ENCODE measurements at places on chromosomes 12 and 14. TPM values are rescaled to one million over a fixed set of nuclear protein-coding genes. Genes with fewer than 3 reads are reported as not detected.

MSI1 gene
- 1.2 TPM for total RNA-seq

FSCB gene
- total RNA-seq: 0.04 TPM

TPPP2 gene
- total RNA-seq: 0.44 TPM

PIANP gene
- 0.49 TPM for total RNA-seq

RHOJ gene
- 7.1 TPM for total RNA-seq

PIK3C2G gene
- total RNA-seq: 0.18 TPM

TEDC1 gene
- total RNA-seq: 7.0 TPM

PLEKHG3 gene
- total RNA-seq: 24.7 TPM

FZD10 gene
- 11.0 TPM for total RNA-seq

CACNA1C gene
- 3.6 TPM for total RNA-seq

APPL2 gene
- 26.6 TPM for total RNA-seq

BHLHE41 gene
- 1.6 TPM for total RNA-seq

DAO gene
- 0.09 TPM for total RNA-seq

EXOC3L4 gene
- total RNA-seq: 0.75 TPM

SLC16A7 gene
- total RNA-seq: 9.7 TPM

CCDC196 gene
- total RNA-seq: not detected

SLC41A2 gene
- 13.4 TPM for total RNA-seq

TMEM63C gene
- 0.71 TPM for total RNA-seq

SOCS4 gene
- total RNA-seq: 8.5 TPM

SMCO2 gene
- not detected for total RNA-seq

ESPL1 gene
- total RNA-seq: 4.0 TPM

KERA gene
- total RNA-seq: 223 TPM

PRB2 gene
- total RNA-seq: not detected

ADCK1 gene
- 2.8 TPM for total RNA-seq

CIT gene
- 9.5 TPM for total RNA-seq

GLI1 gene
- total RNA-seq: 7.1 TPM

TMEM132D gene
- total RNA-seq: 0.44 TPM

POTEM gene
- total RNA-seq: not detected

GPR68 gene
- 0.35 TPM for total RNA-seq

TBC1D30 gene
- 0.98 TPM for total RNA-seq

CCDC184 gene
- 1.2 TPM for total RNA-seq

GRIP1 gene
- 2.2 TPM for total RNA-seq

CLEC4D gene
- not detected for total RNA-seq

OR6C2 gene
- not detected for total RNA-seq

REC8 gene
- 2.1 TPM for total RNA-seq

TRHDE gene
- total RNA-seq: 2.3 TPM

RNF41 gene
- total RNA-seq: 47.5 TPM

ETFBKMT gene
- total RNA-seq: 3.9 TPM
